ENCODE measurements at places on chromosomes 2 and 18. TPM values are rescaled to one million over a fixed set of nuclear protein-coding genes. Genes with fewer than 3 reads are reported as not detected.

Gene RTKN
- 20.8 TPM for polyA plus RNA-seq

Gene DAW1
- 0.01 TPM for polyA plus RNA-seq

Gene RGPD5
- polyA plus RNA-seq, result 8.5 TPM

Gene IL37
- polyA plus RNA-seq, result 0.12 TPM

Gene PROM2
- 56.0 TPM for polyA plus RNA-seq

Gene PROKR1
- polyA plus RNA-seq, result 0.01 TPM

Gene NTSR2
- not detected for polyA plus RNA-seq

Gene VIL1
- 0.26 TPM for polyA plus RNA-seq

Gene AGAP1
- polyA plus RNA-seq, result 4.9 TPM

Gene COBLL1
- polyA plus RNA-seq, result 18.0 TPM

Gene NGEF
- 11.4 TPM for polyA plus RNA-seq

Gene PROC
- polyA plus RNA-seq, result 0.19 TPM

Gene ONECUT2
- polyA plus RNA-seq, result under 0.01 TPM

Gene NDUFV2
- 222 TPM for polyA plus RNA-seq

Gene CYP26B1
- polyA plus RNA-seq, result 2.2 TPM

Gene KLHL41
- 0.34 TPM for polyA plus RNA-seq

Gene GRP
- not detected for polyA plus RNA-seq

Gene IRS1
- 3.7 TPM for polyA plus RNA-seq

Gene SFTPB
- 0.77 TPM for polyA plus RNA-seq

Gene HADHA
- 26.4 TPM for polyA plus RNA-seq

Gene HOXD4
- polyA plus RNA-seq, result 1.0 TPM

Gene RGPD3
- 0.12 TPM for polyA plus RNA-seq

Gene MSTN
- 0.09 TPM for polyA plus RNA-seq

Gene TMEM169
- polyA plus RNA-seq, result 0.07 TPM

Gene POTEJ
- polyA plus RNA-seq, result not detected

Gene MC2R
- not detected for polyA plus RNA-seq

Gene TGFA
- 24.7 TPM for polyA plus RNA-seq

Gene TUBB8B
- polyA plus RNA-seq, result 0.82 TPM

Gene FBLN7
- 0.14 TPM for polyA plus RNA-seq

Gene SERPINB8
- 20.6 TPM for polyA plus RNA-seq

Gene MEIS1
- polyA plus RNA-seq, result 30.4 TPM

Gene IL18R1
- 0.83 TPM for polyA plus RNA-seq
